ENCODE measurements at places on chromosomes 2 and 18.

GRCh38 chr2:778731-779350 is 101.6 kb upstream of the TMEM18 start:
- no peak for DNase-seq

GRCh38 chr2:179890666-179891065 is 29.3 kb upstream of the ZNF385B start:
- DNase-seq: no peak

- DNase-seq: no peak
Observed at GRCh38 chr2:61639721-61640120, 101.6 kb upstream of the XPO1 start.

DNA sequence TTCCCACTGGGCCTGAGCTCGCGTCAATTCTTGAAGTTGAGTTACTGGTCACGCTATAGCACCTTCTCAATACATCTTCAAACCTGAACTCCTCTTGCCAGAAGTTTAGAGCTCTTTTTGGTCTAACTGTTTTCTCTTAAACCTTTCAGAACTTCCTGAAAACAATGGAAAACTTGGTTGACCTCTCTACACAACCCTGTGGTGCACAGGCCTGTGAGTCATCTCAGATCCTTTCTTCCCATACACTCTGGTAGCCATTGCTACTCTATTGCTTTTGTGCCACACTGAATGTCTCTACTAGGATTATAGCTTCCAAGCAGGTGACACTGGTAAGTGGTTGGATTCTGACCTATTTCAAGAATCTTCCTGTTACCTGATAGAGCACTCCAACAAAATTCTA is 321.5 kb upstream of the FSIP2 start:
- no peak for DNase-seq

- no peak for DNase-seq
Observed at GRCh38 chr2:121634354-121635307, 14.6 kb downstream of the CLASP1 start.

- DNase-seq: no peak
Observed at GRCh38 chr18:10376731-10377130, 77.7 kb upstream of the APCDD1 start.

DNA sequence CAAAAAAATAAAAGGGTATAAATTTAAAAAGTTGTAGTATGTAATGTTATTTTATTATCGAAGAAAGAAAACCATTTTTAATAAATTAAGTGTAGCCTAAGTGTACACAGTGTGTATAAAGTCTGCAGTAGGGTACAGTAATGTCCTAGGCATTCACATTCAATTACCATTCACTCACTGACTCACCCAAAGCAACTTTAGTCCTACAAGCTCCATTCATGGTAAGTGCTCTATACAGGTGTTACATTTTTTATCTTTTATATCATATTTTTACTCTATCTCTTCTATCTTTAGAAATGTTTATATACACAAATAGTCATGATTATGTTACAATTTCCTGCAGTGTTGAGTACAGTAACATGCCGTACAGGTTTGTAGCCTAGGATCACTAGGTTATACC is 59.5 kb downstream of the RABL2A start:
- DNase-seq: no peak

Data from suppressor macrophage treated with lipopolysaccharide for 1 hour (primary cell).